ENCODE measurements at places on chromosomes 3 and 15. TPM values are rescaled to one million over a fixed set of nuclear protein-coding genes. Genes with fewer than 3 reads are reported as not detected.
A peak's percentile ranks its signal among the peaks of the same experiment; 100 is the strongest.

The CPEB1 gene
- 0.43 TPM for total RNA-seq

The AMIGO3 gene
- total RNA-seq: 0.07 TPM

DNA sequence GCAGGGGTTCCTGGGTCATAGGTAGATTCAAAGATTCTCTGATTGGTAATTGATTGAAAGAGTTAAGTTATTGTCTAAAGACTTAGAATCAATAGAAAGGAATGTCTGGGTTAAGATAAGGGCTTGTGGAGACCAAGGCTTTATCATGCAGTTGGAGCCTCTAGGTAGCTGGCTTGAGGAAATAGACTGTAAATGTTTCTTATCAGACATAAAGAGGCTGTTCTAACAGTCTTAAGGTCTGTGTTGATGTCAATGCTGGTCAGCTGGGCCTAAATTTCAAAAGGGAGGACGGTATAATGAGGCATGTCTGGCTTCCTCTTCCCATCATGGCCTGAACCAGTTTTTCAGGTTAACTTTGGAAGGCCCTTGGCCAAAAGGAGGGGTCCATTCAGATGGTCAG, 48.9 kb downstream of the GASK1A start:
- no peak for DNase-seq

GRCh38 chr3:126208606-126209256, 28.3 kb upstream of the ALDH1L1 start:
- DNase-seq: peak; percentile 67

DNA sequence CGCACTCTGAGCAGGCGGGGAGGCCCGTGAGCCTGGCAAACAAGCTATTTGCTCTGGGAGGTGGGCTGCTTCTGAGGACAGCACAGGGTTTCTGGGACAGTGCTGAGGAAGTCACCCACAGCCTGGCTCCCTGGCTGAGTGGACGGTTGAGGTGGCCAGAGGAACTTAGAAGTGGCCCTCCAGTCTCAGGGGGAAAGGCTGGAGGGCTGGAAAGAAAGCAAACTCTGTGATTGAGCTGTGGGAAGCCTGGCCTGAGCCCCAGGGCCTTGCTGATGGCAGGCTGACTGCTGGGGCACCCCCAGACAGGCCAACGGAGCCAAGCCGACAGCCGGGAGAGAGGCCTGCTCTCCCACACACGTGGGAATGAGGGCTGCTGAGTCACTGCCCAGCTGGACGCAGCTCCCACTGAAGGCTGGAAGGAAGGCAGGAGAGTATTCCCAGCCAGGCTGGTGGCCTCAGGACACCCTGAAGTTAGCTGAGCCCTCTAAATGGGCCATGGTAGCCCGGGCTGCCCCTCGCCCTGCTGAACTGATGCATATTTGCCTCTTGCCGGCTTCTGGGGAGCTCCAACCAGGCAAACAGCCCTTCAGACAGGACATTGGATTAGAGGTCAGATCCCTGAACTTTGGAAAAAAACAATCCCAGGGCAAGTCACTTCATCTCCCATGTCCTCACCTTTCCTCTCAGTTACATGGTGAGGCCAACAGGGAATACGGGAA, 98.0 kb upstream of the TLE3 start:
- no peak for DNase-seq

GRCh38 chr15:29774900-29775299, 47.4 kb downstream of the TJP1 start:
- peak; percentile 52 for DNase-seq

- DNase-seq: no peak
Observed at GRCh38 chr15:42549032-42549491, 424 bp downstream of the HAUS2 start.

GRCh38 chr15:22978691-22979237, 1.4 kb downstream of the CYFIP1 start:
- DNase-seq: no peak
